ENCODE measurements at places on chromosomes 3 and 15. TPM values are rescaled to one million over a fixed set of nuclear protein-coding genes. Genes with fewer than 3 reads are reported as not detected.

Gene ARID3B
- 105 TPM for total RNA-seq

GRCh38 chr15:81334768-81335435 lies 11.0 kb upstream of the STARD5 start:
- H3K27ac ChIP-seq = no peak overlapping the region
- no peak for DNase-seq
- H3K36me3 ChIP-seq = no peaks in the 10 kb centered on the region
- H3K27me3 ChIP-seq = peaks cover 5% of the 10 kb centered on the region

- H3K36me3 ChIP-seq = no peaks in the 10 kb centered on the region
- no peak for DNase-seq
- H3K27ac ChIP-seq = no peak overlapping the region
- no peaks in the 10 kb centered on the region for H3K4me1 ChIP-seq
These were observed 36.7 kb upstream of the ARHGEF3 start for GRCh38 chr3:56838448-56838847.

GRCh38 chr3:114645392-114645791 lies 351.6 kb downstream of the TIGIT start:
- no peaks in the 10 kb centered on the region for H3K4me1 ChIP-seq
- H3K27me3 ChIP-seq = no peaks in the 10 kb centered on the region
- no peak overlapping the region for H3K27ac ChIP-seq
- H3K36me3 ChIP-seq = no peaks in the 10 kb centered on the region

DNA sequence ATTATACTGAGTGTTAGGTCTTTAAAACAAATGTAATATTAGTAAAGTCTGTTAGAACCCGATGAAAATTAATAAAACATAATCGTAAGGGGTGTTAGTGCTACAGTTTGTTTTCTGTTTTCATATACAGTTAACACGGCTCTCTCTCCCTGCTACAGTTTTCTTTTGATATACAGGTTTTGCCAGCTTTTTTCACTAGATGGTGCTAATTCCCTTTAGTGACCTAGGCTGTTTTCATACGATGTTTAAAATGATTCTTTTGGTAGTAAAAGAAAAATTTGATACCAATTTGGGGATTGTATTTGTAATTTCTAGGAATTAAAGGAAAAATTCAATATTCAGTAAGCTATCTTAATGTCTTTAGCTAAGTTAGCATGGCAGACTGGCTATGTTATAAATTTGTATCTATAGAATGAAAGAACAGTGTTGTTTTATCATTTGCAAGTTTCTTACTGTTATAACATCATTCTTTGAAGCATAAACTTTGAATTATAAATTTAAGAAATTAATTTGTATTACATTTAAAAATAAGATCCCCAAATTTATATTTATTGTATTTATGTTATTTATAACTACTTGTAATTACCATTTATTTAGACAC lies 11.5 kb downstream of the APH1B start:
- peaks cover 4% of the 10 kb centered on the region for H3K36me3 ChIP-seq
- peaks cover 5% of the 10 kb centered on the region for H3K4me1 ChIP-seq
- H3K27ac ChIP-seq = peak overlapping the region; percentile 16
- H3K4me3 ChIP-seq = no peak overlapping the region
- no peaks in the 10 kb centered on the region for H3K27me3 ChIP-seq
- DNase-seq = no peak

GRCh38 chr15:83695246-83695645 lies 41.3 kb downstream of the ADAMTSL3 start:
- H3K4me3 ChIP-seq = no peak overlapping the region
- H3K27ac ChIP-seq = no peak overlapping the region
- no peak for DNase-seq

- H3K27ac ChIP-seq = no peak overlapping the region
- H3K27me3 ChIP-seq = no peaks in the 10 kb centered on the region
- no peaks in the 10 kb centered on the region for H3K36me3 ChIP-seq
- H3K4me1 ChIP-seq = peaks cover 7% of the 10 kb centered on the region
These were observed 10.7 kb upstream of the ZXDC start for GRCh38 chr3:126486360-126486847.

- DNase-seq = no peak
- no peak overlapping the region for H3K4me3 ChIP-seq
- H3K27ac ChIP-seq = no peak overlapping the region
- no peaks in the 10 kb centered on the region for H3K36me3 ChIP-seq
- no peaks in the 10 kb centered on the region for H3K4me1 ChIP-seq
- H3K27me3 ChIP-seq = peaks cover 32% of the 10 kb centered on the region
These were observed 83.9 kb upstream of the FAM98B start for GRCh38 chr15:38369936-38370478.

DNA sequence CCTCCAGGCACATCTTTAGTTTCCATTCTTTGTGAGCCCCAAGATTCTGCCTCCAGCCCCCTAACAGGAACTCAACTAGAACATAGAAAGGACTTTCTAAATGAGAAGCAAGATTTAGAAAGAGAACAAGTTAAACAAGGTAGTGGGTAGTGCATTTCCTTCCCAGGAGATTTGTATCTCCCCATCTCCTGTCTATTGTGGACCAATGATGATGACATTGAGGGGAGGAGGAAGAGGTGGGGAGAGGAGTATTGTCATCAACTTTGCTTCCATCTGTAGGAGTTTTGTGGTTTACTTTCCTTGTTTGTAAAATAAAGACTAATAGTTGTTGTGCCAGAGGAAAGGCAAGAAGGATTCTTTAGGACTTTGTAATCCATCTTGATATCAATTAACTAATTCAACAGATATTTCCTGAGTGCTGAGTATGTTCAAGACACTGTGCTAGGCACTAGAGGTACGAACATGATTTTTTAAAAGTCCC lies 235.3 kb upstream of the ROPN1 start:
- no peaks in the 10 kb centered on the region for H3K4me1 ChIP-seq
- no peak overlapping the region for H3K4me3 ChIP-seq
- DNase-seq = no peak
- H3K27me3 ChIP-seq = peaks cover 33% of the 10 kb centered on the region
- H3K36me3 ChIP-seq = no peaks in the 10 kb centered on the region

DNA sequence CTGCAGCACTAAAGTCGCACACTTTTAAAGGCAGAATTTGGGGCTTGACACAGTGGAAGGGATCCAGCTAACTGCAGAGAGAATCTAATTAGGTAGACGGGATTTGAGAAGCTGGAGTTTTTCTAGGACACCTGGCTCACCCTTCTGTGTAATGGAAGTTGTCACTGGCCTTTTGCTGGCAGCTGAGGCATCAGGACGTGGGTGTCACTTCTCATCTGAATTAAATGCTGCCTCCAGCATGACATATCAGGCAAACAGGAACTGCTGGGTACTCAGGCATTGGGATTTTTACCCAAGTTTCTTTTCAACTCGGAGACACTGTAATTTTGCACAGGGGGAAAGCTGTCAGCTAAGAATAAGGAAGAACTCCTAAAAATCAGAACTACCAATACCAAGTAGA lies 861.9 kb upstream of the ARPP21 start:
- no peak for DNase-seq
- no peaks in the 10 kb centered on the region for H3K36me3 ChIP-seq
- no peaks in the 10 kb centered on the region for H3K4me1 ChIP-seq
- no peak overlapping the region for H3K27ac ChIP-seq
- H3K27me3 ChIP-seq = no peaks in the 10 kb centered on the region

DNA sequence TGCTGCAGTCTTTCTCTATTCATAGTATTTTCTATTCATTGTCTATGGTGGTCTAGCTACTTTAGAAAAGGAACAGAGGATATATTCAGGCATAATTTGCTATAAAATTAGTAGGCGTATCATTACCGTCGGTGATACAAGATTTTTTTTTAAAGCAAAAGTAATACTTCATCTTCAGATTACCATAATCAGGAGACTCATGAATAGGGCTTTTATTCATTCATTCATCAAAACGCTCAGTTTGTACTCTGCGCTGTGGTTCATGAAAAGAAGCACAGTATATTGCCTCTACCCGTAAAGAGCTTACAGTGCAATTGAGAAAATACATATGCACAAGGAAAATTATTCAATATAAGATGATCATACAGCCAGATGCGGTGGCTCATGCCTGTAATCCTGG lies 136.7 kb upstream of the CHRM5 start:
- H3K4me1 ChIP-seq = no peaks in the 10 kb centered on the region
- no peaks in the 10 kb centered on the region for H3K36me3 ChIP-seq
- H3K4me3 ChIP-seq = no peak overlapping the region
- no peak for DNase-seq

- peaks cover 17% of the 10 kb centered on the region for H3K27me3 ChIP-seq
- H3K4me1 ChIP-seq = no peaks in the 10 kb centered on the region
- peak overlapping the region; percentile 73 for H3K27ac ChIP-seq
- peaks cover 28% of the 10 kb centered on the region for H3K36me3 ChIP-seq
- DNase-seq = no peak
These were observed 92.4 kb downstream of the KBTBD8 start for GRCh38 chr3:67090474-67090873.

- peaks cover 22% of the 10 kb centered on the region for H3K4me1 ChIP-seq
- H3K36me3 ChIP-seq = no peaks in the 10 kb centered on the region
These were observed 50.6 kb downstream of the IQSEC1 start for GRCh38 chr3:13022348-13023234.

GRCh38 chr3:195738274-195739044 lies 17.7 kb downstream of the MUC20 start:
- H3K36me3 ChIP-seq = no peaks in the 10 kb centered on the region
- no peaks in the 10 kb centered on the region for H3K4me1 ChIP-seq
- no peak overlapping the region for H3K4me3 ChIP-seq
- no peaks in the 10 kb centered on the region for H3K27me3 ChIP-seq

Data from natural killer cell treated with Interleukin-12 subunit alpha and Interleukin-12 subunit beta and Interleukin-15 and Interleukin-18, amount 100 ng/mL, for 72 hours (primary cell).